Activated CD8-positive, alpha-beta T cell treated with anti-CD3 and anti-CD28 coated beads, Interleukin-2, amount 10 ng/mL, durations not matched to agents 7 days and 5 days (primary cell): ENCODE measurements at places on chromosomes 4 and X.

DNA sequence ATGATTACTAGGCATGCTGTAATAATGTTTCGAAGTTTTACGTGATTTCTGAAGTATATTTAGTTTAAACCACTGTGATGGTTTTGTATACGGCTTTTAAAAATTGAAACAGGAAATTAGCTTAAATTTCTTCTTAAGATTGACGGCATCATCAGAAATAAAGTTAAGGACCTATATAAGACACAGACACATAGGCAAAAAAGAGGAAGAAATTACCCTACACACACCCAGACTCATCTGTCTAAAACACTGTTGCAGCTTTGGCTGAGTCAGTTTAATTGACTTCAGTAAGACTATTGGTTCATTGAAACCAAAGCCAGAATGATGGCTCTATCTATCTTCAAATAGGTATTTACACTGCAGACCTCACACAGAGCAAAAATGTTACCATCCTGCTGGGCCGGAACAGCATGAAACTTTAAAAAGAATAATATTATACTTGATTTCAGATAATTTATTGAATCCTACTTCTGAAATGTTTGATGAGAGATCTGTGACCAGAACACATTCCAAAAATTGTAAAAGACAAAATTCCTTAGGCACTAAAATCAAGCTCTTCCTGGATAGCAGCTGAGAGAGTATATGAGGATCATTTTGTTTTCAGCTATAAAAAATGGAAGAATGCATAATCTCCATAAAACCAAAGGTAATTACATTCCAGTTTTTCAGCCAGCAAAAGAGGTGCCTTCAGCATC lies 4.5 kb downstream of the HHIP start:
- no peaks in the 10 kb centered on the region for H3K36me3 ChIP-seq
- no peak overlapping the region for H3K27ac ChIP-seq
- DNase-seq: no peak
- H3K4me3 ChIP-seq: no peak overlapping the region
- H3K27me3 ChIP-seq: peaks cover 52% of the 10 kb centered on the region

DNA sequence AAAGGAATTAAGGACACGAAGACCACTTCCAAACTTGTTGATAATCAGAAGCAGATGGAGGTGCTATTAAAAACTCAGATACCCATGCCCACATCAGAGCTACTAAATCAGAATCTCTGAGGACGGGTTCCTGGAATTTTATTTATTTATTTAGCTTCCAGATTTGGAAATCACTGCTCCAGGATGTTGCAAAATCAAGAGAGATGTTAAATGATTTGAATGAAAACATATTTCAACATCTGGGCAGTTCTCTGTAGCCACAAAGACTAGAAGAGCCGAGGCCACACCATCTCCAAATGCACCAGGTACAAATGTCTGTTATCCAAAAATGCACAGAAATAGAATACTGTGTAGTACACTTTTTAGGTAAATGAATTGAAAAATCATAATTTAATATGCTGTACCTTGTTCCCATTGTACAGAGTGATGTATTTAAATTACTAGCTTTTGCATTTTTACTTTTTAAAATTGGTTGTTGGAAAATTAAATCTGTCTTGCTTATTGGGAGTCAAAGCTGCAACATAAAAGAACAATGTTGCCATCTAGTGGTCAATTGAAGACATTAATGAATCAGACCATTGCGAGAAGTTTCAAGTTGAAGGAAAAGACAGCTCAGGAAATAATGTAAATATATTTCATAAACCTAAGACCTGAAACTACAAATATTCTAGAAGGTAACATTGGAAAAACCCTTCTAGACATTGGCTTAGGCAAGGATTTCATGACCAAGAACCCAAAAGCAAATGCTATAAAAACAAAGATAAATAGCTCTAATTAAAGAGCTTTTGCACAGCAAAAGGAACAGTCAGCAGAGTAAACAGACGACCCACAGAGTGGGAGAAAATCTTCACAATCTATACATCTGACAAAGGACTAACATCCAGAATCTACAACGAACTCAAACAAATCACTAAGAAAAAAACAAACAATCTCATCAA lies 151.3 kb upstream of the TTC29 start:
- no peak overlapping the region for H3K4me3 ChIP-seq
- H3K36me3 ChIP-seq: no peaks in the 10 kb centered on the region
- no peak overlapping the region for H3K27ac ChIP-seq
- peaks cover 10% of the 10 kb centered on the region for H3K27me3 ChIP-seq

- no peak for DNase-seq
- H3K27me3 ChIP-seq: peaks cover 3% of the 10 kb centered on the region
- no peaks in the 10 kb centered on the region for H3K36me3 ChIP-seq
- H3K4me1 ChIP-seq: no peaks in the 10 kb centered on the region
- no peak overlapping the region for H3K4me3 ChIP-seq
Observed at GRCh38 chrX:110442635-110443034, 84.0 kb downstream of the RTL9 start.

DNA sequence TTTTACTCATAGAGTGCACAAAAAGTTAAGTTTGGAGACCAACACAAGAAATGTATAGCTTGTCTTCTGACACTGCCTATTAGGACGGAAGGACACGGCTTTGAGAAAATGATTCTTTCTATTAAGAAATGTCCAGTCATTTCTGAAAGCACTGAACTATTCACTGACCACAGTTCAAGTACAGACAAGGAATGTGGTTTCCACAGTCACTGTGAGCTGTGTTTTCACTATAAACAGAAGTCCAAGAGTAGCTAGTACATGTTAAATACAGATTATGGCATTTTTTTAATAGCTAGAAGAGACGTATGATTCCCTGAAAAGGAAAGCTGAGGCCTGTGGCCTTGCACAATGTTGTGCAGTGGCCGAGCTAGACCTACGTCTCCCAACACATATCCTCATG lies 115.1 kb upstream of the GPM6A start:
- H3K36me3 ChIP-seq: no peaks in the 10 kb centered on the region
- no peak for DNase-seq
- no peak overlapping the region for H3K4me3 ChIP-seq
- H3K27me3 ChIP-seq: no peaks in the 10 kb centered on the region
- no peak overlapping the region for H3K27ac ChIP-seq

DNA sequence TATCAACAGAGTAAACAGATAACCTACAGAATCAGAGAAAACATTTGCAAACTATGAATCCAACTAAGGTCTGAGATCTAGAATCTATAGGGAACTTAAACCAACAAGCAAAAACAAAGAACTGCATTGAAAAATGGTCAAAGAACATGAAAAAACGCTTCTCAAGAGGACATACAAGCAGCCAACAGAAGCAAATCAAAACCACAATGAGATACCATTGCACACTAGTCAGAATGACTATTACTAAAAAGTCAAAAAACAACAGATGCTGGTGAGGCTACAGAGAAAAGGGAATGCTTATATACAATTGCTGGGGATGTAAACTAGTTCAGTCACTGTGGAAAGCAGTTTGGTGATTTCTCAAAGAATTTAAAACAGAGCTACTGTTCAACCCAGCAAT lies 255.7 kb downstream of the TMEM47 start:
- H3K4me3 ChIP-seq: no peak overlapping the region
- DNase-seq: no peak
- H3K36me3 ChIP-seq: no peaks in the 10 kb centered on the region
- no peak overlapping the region for H3K27ac ChIP-seq
- H3K4me1 ChIP-seq: no peaks in the 10 kb centered on the region

GRCh38 chr4:30720661-30721184 lies 554 bp downstream of the PCDH7 start:
- peaks cover 51% of the 10 kb centered on the region for H3K27me3 ChIP-seq
- peaks cover 36% of the 10 kb centered on the region for H3K4me1 ChIP-seq
- H3K27ac ChIP-seq: peak overlapping the region; percentile 87
- DNase-seq: no peak
- peak overlapping the region; percentile 69 for H3K4me3 ChIP-seq

DNA sequence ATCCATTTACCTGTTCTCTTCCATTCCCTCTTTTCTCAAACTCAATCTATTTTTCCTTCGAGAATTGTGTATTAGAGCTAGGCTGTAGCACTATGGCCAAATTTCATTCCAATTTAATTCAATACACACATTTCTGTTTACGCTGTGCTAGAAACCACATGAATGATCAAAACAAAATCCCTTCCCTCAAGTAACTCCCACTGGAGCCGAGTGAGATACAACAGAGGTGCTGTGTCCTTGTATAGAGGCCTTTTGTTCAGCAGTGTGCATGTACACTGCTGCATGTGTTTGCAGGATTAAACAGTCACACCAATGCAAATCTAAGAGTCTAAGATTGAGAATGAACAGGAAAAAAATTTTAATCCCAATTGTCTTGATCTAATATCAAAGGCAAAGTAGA lies 734.2 kb downstream of the RAPGEF2 start:
- H3K36me3 ChIP-seq: no peaks in the 10 kb centered on the region
- no peaks in the 10 kb centered on the region for H3K4me1 ChIP-seq
- H3K4me3 ChIP-seq: no peak overlapping the region

GRCh38 chrX:50704360-50704759 lies 109.6 kb downstream of the SHROOM4 start:
- no peak for DNase-seq
- H3K27me3 ChIP-seq: peaks cover 4% of the 10 kb centered on the region
- no peak overlapping the region for H3K4me3 ChIP-seq
- no peaks in the 10 kb centered on the region for H3K36me3 ChIP-seq

DNA sequence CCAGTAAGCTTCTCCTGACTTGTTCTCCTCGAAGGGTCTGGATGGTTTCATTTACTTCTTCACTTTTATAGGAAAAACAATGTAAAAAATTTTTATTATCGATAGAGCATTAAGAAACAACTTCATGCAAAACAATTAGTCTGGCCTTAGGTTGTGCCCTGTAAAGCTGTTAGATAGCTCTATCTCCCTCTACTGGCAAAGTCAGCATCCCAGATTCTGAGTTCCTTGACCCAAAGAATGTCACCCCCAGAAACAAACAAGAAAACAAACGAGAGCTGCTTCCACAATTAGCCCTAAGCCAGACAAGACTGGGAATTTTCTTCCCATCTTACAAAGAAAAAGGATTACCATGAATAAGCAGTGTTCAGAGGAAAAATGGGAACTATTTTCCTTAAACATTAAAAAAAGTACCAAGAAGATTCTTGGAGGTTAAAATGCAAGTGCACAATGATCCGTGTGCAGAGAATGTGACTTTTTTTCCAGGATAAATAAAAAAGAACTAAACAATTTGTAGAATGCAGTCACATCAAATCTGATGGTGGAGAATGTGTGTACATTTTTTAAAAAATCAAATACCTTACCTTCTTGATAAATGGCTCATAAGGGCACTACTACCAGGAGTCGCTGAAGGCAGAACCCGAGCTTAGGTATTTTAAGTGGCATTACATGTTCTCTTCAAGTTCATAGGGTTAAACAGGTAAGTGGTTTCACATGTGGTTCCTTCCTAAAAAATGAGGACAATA lies 293.2 kb downstream of the FBXO8 start:
- no peaks in the 10 kb centered on the region for H3K27me3 ChIP-seq
- no peaks in the 10 kb centered on the region for H3K36me3 ChIP-seq
- no peak overlapping the region for H3K4me3 ChIP-seq
- no peaks in the 10 kb centered on the region for H3K4me1 ChIP-seq
- H3K27ac ChIP-seq: no peak overlapping the region

DNA sequence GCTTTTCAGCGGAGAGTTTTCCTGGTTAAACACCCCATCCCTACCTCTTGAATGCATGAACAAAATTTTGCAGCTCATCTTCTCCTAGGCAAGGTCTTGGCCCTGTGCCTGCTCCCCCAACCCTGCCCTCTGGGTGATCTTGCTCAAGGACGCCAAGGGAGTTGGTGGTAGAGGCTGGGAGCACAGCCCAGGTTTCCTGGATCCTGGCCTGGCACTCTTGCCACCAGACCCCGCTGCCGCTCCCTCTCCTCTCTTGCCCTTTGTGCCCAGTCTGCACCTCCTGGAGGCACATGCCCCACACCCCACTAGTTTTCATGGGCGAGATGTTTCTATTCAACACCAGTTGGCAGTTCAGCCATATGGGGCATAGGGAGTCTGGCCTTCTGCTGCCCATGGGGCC lies 37.3 kb downstream of the TSC22D3 start:
- H3K36me3 ChIP-seq: peaks cover 2% of the 10 kb centered on the region
- no peak overlapping the region for H3K27ac ChIP-seq
- peaks cover 21% of the 10 kb centered on the region for H3K4me1 ChIP-seq
- H3K27me3 ChIP-seq: no peaks in the 10 kb centered on the region
- no peak for DNase-seq
- no peak overlapping the region for H3K4me3 ChIP-seq

- H3K36me3 ChIP-seq: peaks cover 84% of the 10 kb centered on the region
- peak overlapping the region; percentile 30 for H3K27ac ChIP-seq
- no peak for DNase-seq
- H3K4me1 ChIP-seq: peaks cover 18% of the 10 kb centered on the region
- H3K4me3 ChIP-seq: no peak overlapping the region
Observed at GRCh38 chr4:10087152-10087791, 29.3 kb downstream of the WDR1 start.

GRCh38 chrX:129842510-129843208 lies 1.0 kb downstream of the ZDHHC9 start:
- H3K27me3 ChIP-seq: no peaks in the 10 kb centered on the region
- H3K27ac ChIP-seq: peak overlapping the region; percentile 74
- peak overlapping the region; percentile 91 for H3K4me3 ChIP-seq
- H3K36me3 ChIP-seq: peaks cover 3% of the 10 kb centered on the region

- no peaks in the 10 kb centered on the region for H3K36me3 ChIP-seq
- H3K27me3 ChIP-seq: no peaks in the 10 kb centered on the region
- H3K27ac ChIP-seq: no peak overlapping the region
- peak; percentile 49 for DNase-seq
- H3K4me1 ChIP-seq: no peaks in the 10 kb centered on the region
Observed at GRCh38 chr4:173752610-173753230, 222.7 kb upstream of the HAND2 start.

- no peak overlapping the region for H3K27ac ChIP-seq
- no peak overlapping the region for H3K4me3 ChIP-seq
- no peaks in the 10 kb centered on the region for H3K36me3 ChIP-seq
- DNase-seq: no peak
- H3K27me3 ChIP-seq: no peaks in the 10 kb centered on the region
Observed at GRCh38 chr4:140607852-140608251, 39.1 kb upstream of the UCP1 start.

DNA sequence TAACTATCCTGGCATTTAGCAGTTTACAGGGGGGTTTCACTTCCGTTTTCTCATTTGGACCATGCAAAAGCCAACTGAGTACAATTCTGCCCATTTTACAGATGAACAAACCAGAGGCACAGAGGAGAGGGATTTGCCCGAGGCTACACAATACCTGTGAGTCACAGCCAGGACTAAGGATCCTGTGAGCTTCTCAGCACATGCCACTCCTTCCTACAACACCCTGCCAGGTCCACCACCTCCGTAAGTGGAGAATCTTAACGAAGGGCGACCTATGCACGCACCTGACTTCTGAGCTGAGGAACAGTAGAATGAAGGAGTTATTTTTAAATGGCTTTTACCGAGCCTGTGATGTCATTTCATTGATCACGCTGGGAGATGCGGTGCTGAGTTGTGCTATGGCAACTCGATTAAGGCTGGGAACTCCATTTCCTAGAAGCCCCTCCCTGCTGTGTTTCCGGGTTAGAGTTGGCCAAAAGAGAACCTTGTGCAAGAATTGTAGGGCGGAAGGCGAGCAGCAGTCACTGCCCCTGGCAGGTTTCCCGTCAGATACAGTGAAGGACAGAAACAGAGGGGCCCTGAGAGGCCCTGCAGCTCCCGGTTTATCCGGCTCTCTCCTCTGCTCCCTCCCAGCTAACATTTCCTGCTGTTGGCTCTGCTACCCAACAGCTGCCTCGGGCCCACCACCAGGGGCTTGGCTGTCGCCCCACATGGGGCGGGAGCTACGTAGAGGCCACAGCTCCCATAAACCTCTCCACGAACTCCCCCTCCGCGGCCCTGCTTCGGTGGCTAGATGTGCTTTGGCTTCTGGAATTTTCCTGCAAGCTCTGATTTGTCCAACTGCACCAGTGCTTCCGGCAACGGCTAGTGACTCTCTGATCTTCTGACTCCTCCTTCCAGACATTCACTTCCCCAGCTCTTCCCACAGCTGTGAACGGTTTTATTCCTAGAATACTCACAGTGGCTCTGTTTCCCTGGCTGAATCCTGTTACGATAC lies 75.1 kb upstream of the USP9X start:
- no peaks in the 10 kb centered on the region for H3K36me3 ChIP-seq
- H3K4me3 ChIP-seq: peak overlapping the region; percentile 66
- H3K27me3 ChIP-seq: peaks cover 2% of the 10 kb centered on the region
- H3K4me1 ChIP-seq: peaks cover 23% of the 10 kb centered on the region
- H3K27ac ChIP-seq: peak overlapping the region; percentile 89
